ENCODE measurements at places on chromosomes 1 and 21.

- DNase-seq = no peak
Observed at GRCh38 chr1:34164771-34165391, at the start of gene CSMD2. Gene CSMD2, minus strand, starts transcription at chr1:34165230. Its CDS starts 133 bp downstream, at chr1:34165097.

GRCh38 chr1:23589585-23589986 lies 30.3 kb upstream of the ID3 start:
- no peak for DNase-seq

- DNase-seq = no peak
Observed at GRCh38 chr1:211135342-211135950, 1.5 kb upstream of the KCNH1 start.

GRCh38 chr1:230581446-230582079 lies 60.7 kb upstream of the COG2 start:
- no peak for DNase-seq

- no peak for DNase-seq
Observed at GRCh38 chr21:37498664-37499063, 132.1 kb downstream of the DYRK1A start.

GRCh38 chr1:32899586-32900296 lies 1.4 kb downstream of the TMEM54 start:
- no peak for DNase-seq

GRCh38 chr1:52662645-52663313 lies 29.8 kb downstream of the SHISAL2A start:
- DNase-seq = no peak

Measured in stimulated activated CD4-positive, alpha-beta T cell treated with anti-CD3 and anti-CD28 coated beads, Interleukin-15, amount 100 ng/mL, for 1 hour (primary cell).